Liver (tissue), 10 donors: ENCODE measurements at places on chromosomes 16 and 17.

- DNase-seq = no peak
Observed at GRCh38 chr17:4313221-4314114, 49.7 kb upstream of the ANKFY1 start.

GRCh38 chr16:23539984-23540816 lies 16.9 kb downstream of the EARS2 start:
- no peak for DNase-seq

- DNase-seq = no peak
Observed at GRCh38 chr17:3659541-3660111, 8.8 kb downstream of the TAX1BP3 start.

GRCh38 chr16:29900888-29901606 lies 759 bp downstream of the ASPHD1 start:
- no peak for DNase-seq

DNA sequence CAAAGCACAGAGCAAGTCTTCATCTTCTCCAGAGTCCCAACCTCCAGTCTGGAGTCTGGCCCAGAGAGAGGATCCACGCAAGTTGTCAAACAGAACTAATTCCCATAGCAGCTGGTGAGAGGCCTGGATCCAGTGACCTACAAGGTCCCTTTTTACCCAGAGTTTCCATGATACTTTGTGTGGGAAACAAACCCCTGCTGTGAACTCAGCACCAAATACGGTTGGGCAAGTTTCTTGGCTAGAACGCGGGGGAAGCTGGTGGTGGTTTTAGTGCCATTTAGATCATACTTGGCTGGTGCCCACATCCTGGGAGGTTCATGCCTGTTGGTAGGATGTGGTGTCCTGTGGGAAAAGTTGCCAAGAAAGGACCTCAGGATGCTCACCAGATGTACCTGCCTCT lies 18.1 kb downstream of the TMC7 start:
- no peak for DNase-seq

- no peak for DNase-seq
Observed at GRCh38 chr17:38440614-38441397, 12.5 kb downstream of the ARHGAP23 start.

GRCh38 chr16:66372078-66372897 lies 5.8 kb downstream of the CDH5 start:
- DNase-seq = no peak
